Lower lobe of right lung (tissue), 2 donors: ENCODE measurements at places on chromosomes 2 and 18. TPM values are rescaled to one million over a fixed set of nuclear protein-coding genes. Genes with fewer than 3 reads are reported as not detected.

The NPPC gene
- not detected for total RNA-seq

The MAPK4 gene
- total RNA-seq = 2.9 TPM

The GREB1L gene
- total RNA-seq = 0.74 TPM

GRCh38 chr2:152864601-152865149 lies 146.3 kb downstream of the ARL6IP6 start:
- DNase-seq = no peak

DNA sequence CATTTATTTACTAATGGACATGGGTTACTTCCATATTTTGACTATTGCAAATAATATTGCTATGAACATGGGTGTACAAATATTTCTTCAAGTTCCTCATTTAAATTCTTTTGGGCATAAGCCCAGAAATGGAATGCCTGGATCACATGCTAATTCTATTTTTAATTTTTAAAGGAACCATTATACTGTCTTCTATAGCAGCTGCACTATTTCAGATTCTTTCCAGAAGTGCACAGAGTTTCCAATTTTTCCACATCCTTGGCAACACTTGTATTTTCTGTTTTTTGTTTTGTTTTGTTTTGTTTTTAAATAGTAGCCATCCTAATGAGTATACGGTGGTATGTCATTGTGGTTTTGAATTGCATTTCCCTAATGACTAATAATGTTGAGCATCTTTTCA lies 8.5 kb upstream of the RALBP1 start:
- DNase-seq = no peak

DNA sequence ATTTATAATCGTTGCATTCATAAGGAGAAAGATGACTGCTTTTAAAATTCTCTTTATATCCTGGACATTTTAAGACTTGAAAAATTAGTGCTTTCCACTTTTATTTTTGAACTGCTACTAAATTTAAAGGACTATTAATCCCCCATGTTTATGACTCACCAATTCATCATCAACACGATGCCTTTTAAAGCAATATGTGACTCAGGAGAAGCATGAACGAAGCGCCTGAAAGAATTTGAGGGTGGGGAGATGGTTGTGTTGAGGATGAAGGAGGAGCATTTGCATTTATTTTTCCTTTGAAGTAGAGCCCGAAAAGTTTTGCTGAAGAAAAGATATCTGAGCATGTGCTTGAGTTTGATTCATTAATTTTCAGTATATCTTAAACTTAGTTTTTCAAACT lies 192.2 kb upstream of the LRRTM1 start:
- DNase-seq = no peak

GRCh38 chr2:158291544-158292180 lies 164.9 kb downstream of the CCDC148 start:
- DNase-seq = no peak

DNA sequence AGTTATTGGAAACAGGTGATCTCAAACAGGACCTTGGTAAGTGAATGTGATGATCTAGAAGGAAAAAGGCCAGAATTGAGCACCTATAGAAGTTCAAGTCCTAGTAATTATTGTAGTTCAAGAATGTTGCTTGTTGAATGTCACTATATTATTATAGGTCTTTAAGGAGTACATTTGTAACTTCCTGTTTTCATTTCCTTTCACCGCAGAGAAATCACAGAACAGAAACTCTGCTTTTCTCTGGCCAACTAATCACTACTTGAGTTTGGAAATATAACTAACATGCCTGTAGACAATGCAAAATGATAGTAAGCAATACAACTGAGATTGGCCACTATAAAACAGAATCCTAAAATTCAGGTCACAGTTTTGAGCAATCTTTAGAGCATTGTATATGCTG lies 61.8 kb upstream of the EFEMP1 start:
- no peak for DNase-seq

- DNase-seq = no peak
These were observed 1323.9 kb upstream of the DDX18 start for GRCh38 chr2:116490511-116491145.
